ENCODE measurements at places on chromosomes 7 and 10.

- DNase-seq, result no peak
Measured at GRCh38 chr7:68440866-68441265, 1157.4 kb upstream of the AUTS2 start.

- no peak for DNase-seq
Measured at GRCh38 chr7:131961054-131961680, 404.7 kb upstream of the PODXL start.

GRCh38 chr10:62738916-62739315, 65.6 kb upstream of the ADO start:
- peak; percentile 65 for DNase-seq

DNA sequence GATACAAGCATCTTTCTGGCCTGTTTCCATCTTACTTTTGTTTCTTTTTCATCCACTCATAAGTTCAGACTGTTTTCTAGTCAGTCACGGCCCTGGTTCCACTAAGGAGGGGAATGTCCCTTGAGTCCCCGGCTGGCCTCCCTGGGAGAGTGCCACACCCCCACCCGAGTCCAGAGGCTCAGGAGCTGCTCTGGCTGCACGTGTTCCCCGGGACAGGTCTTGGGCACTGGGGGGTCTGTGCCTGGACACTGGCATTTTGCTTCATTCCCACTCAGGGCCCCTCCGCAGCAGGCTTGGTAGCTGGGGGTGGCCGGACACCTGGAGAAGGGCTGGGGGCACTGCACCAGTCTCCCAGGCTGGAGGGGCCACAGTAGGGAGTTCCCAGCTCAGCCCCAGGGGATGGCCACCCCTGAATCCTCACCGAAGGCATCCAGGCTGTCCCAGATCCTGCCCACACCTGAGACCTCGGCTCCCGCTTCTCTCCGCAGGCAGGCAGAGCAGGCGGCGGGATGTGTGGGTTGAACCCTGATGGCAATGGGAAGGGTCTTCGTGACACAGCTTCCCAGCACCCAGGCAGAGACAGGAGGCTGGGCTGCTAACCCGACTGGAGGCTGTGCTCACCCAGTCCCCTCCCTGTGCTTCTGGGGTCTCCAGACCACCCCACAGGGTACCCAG, 92.3 kb downstream of the BMS1 start:
- no peak for DNase-seq

DNA sequence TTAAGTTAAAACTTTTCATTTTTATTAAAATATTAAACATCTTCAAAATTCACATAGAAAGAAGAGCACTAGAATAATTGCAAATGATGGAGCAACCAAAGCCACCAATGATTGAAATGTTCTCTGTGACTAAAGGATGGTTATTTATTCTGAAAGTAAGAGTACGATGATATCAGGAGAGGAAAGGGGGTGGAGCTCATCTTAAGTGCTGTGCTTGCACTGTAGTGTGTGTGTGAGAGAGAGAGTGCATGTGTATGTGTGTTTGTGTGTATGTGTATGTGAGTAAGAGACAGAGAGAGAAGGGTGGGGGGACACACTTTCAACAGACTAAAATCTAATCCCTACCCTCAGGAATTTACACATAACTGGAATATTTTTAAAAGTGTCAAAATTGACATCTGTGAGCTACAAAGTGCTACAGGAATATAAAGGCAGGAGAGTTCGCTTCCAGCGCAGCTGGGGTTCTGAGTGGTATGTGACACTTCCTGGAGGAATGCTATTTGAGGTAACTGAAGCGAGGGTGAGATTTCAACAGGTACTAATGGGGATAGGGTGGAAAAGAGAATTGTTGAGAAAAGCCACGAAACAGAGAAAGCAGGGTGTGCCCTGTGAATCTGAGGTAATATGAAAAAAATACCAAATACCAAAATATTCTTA, 57.2 kb upstream of the SMNDC1 start:
- DNase-seq, result no peak

- DNase-seq, result peak; percentile 70
Measured at GRCh38 chr7:116138202-116138801, 72.0 kb upstream of the TES start.

GRCh38 chr7:126213876-126214275, 1038.9 kb downstream of the GRM8 start:
- no peak for DNase-seq

- DNase-seq, result no peak
Measured at GRCh38 chr10:5271526-5271925, 74.9 kb downstream of the AKR1C4 start.

- no peak for DNase-seq
Measured at GRCh38 chr10:22626784-22627183, 87.6 kb downstream of the PIP4K2A start.

DNA sequence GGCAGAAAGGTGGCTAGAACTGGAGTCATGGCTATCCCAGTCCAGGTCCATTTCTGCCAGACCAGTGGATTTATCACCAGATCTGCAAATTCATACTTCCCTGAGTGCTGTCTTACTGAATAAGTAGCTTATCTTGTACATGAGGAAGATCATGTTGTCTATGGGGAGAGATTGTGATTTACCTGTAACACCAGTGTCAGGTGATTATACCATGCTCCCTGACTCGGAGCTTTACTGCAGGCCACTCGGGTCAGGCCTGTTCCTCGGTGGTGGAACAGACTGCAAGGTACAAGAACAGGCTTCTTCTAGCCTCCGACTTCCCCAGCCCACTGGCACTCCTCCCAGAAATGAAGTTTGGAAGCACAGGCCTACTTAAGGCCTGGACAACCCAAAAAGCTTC, 42.6 kb upstream of the DLG5 start:
- DNase-seq, result no peak

Data from fibroblast of lung (primary cell).